Chondrocyte (in vitro differentiated cells): ENCODE measurements at places on chromosomes 2 and 18. TPM values are rescaled to one million over a fixed set of nuclear protein-coding genes. Genes with fewer than 3 reads are reported as not detected.

Gene HOXD11
- total RNA-seq, result not detected in 3 replicates

Gene HOXD8
- not detected in 3 replicates for total RNA-seq

Gene SULT1C2
- 0.27 to 0.29 TPM (median 0.28 TPM) in 3 replicates for total RNA-seq

Gene IL1A
- not detected in 3 replicates for total RNA-seq

Gene UPP2
- total RNA-seq, result 0.60 TPM in 1 of 3 replicates, not detected in the others

Gene DOCK10
- 14.3 to 22.9 TPM (median 18.5 TPM) in 3 replicates for total RNA-seq

Gene WDR7
- total RNA-seq, result 14.3 to 27.8 TPM (median 14.9 TPM) in 3 replicates

Gene CNDP1
- total RNA-seq, result 0.22 TPM in 1 of 3 replicates, not detected in the others

Gene NT5C1B
- not detected in 3 replicates for total RNA-seq

Gene MAP4K4
- 98.2 to 122 TPM (median 121 TPM) in 3 replicates for total RNA-seq

Gene RUFY4
- total RNA-seq, result not detected in 3 replicates

Gene GYPC
- 29.1 to 48.6 TPM (median 46.4 TPM) in 3 replicates for total RNA-seq

Gene PLCL1
- total RNA-seq, result 0.44 to 4.1 TPM (median 0.50 TPM) in 3 replicates

Gene TDRD15
- total RNA-seq, result 0.07 to 0.12 TPM (median 0.10 TPM) in 3 replicates

Gene ONECUT2
- total RNA-seq, result 0.05 to 0.08 TPM (median 0.05 TPM) in 3 replicates

GRCh38 chr2:68753318-68753717 is 18.7 kb downstream of the ARHGAP25 start:
- no peak for DNase-seq

GRCh38 chr2:43707255-43708015 is 31.2 kb upstream of the C1GALT1C1L start:
- DNase-seq, result no peak

DNA sequence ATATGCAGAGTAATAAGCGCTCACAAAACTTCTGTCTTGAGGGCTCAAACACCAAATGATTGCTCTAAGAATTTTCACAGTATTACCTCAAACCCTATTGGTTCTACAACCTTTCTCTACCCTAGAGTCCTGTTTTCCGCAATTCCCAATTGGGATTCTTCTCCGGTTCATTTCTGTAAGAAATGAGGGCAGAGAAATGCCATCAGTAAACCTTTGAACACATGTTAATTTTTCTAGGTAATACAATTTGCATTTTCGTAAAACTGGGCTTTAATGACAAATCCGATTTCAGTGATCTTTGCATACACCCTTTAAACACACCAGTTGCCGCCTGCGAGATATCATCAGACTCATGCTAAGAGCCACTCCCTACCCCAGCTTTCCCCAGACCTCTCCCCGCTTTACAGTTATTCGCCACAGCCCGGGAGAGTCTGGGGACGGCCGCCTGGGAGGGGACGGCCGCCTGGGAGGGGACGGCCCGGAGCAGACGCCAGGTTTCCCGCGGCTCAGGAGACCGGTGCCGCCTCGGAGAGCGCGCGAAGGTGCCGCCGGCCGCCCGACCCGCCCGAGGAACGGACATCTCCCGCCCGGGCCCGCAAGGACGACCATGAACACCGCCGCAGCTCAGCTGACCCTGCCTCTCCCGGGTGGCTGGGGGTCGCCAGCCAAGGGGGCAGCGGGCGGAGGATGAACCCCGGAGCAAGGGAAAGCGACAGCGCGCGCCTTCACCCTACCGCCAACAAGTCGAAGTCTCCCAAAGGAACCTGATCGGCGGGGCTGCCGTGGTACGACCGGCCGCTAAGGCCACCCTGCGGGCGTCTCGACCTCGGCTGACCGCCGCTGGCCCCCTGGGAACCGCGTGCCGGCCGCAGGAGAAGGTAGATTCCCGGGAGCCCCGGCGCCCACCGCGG is 463 bp downstream of the SMC6 start:
- peak; percentile 91 for DNase-seq

DNA sequence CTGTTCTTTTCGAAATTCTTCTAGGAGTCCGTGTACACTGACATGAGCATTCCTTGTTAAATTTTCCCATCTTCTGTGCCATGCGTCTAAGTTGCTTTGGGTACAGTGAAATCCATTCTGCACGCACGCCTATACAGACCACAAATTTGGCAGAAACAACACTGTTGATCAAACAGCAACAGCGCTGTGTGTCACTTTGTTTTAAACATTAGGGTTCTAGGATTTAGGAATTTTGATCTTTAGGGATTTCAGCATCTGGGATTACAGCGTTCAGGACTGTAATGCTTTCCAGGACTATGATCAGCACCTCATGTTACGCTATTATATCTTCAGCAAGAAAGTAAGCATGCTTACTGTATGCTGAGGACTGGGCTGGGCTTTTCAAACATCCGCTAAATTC is 47.1 kb upstream of the FHL2 start:
- no peak for DNase-seq

DNA sequence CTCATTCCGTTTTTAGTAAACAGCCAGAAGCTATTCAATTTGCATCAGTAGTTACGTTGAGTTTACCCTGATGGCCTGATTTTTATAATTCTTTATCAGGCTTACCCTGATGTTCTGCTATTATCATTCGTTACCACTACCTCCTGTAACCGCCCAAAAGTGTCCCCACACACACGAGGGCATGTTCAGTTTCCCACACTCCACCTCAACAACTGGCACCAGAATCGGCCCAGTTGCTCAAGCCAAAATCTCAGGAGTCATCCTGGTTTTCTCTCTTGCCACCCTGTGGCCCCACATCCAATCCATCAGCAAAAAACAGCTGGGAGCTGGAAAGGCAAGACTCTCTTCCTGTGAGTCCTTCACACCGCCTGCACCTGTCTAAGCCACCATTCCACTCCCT is 102.9 kb upstream of the RAB6C start:
- DNase-seq, result no peak

DNA sequence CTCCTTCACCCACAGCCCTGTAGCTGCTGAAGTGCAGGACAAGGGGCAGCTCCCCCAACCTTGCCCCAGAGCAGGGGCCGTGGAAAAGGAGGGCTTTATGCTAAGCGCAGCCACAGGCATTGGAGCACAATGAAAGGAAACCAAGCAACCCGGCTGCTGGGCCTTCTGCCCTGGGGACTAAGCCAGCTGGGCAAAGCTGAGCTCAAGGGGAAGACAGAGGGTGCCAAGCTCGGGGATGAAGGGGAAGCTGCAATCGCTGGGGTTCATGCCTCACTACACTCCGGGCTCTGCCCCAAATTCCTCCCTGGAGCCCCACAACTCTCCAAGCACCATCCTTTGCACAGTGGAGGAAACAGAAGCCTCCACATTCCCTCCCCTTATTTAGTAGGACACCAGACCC is 12.4 kb downstream of the SFXN5 start:
- no peak for DNase-seq

DNA sequence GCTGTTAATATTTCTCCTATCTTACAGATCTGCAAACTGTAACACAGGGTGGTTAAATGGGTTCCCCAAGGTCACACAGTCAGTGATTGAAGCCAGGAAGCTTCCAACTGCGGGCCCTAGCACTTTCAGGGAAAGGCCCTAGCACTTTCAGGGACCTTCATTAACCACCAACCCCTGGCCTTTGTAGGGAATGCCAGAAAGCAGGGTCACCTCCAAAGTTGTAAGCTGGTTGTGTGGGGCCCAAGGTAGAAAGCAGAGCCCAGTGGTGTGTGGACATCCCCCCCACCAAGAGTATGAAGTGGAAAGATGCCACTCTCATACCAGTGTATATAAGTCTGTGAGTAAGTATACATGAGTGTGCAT is 4.4 kb downstream of the DLX2 start:
- no peak for DNase-seq

DNA sequence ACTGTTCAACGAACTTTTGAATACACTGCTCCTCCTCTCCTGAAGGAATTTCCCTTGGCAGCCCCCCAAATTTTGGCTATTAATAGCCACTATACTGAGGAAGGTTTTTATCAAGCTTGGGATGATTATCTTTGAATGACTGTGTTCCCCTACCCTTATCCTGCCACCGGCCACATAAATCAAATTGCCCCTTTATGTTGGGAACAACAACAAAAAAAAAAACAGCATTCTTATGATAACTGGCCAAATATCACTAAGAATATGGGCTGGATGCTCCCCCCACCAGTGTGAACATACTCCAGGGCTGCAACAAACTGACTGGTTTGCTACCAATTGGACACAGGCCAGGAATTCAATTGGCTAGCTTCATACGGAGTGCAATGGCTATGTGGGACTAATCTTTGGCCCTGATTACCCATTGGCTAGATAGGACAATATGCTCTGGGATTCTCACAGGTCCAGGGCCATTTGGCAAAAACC is 20.6 kb downstream of the DUSP11 start:
- no peak for DNase-seq

DNA sequence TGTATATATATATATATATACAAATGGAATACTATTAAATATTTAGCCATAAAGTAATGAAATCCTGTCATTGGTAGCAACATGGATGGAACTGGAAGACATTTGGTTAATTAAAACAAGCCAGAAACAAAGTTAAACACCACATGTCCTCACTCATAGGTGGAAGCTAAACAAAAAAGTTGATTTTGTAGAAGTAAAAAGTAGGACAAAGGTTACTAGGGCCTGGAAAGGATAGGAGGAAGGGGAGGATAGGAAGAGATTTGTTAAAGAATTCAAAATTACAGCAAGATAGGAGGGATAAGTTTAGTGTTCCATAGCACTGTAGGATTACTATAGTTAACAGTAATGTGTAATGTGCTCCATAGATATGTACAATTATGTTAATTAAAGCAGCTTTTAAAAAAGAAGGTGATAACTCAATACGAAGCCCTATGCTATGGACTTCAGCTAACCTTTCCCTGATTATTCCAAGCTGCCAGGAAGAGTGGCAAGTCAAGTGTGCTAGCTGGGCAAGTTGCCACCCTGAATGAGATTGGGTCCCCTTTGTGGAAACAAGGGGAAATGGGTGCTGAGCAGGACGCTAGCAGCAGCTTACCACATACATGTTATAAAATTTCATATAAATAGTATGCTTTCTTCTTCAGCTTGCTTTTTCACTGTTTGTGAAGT is 12.3 kb downstream of the MERTK start:
- no peak for DNase-seq

GRCh38 chr2:216799873-216800431 is 59.9 kb downstream of the TNP1 start:
- no peak for DNase-seq

- DNase-seq, result no peak
Observed at GRCh38 chr18:23498877-23499276, 4.4 kb upstream of the RMC1 start.

GRCh38 chr2:228771774-228772173 is 499.3 kb downstream of the PID1 start:
- no peak for DNase-seq

GRCh38 chr18:49753643-49754042 is 59.7 kb downstream of the ACAA2 start:
- DNase-seq, result no peak

- no peak for DNase-seq
Observed at GRCh38 chr2:151483546-151483945, 73.8 kb downstream of the RIF1 start.

- DNase-seq, result no peak
Observed at GRCh38 chr2:61196671-61197070, 34.7 kb downstream of the C2orf74 start.

GRCh38 chr18:48959551-48959920 is 8.8 kb upstream of the SMAD7 start:
- no peak for DNase-seq

DNA sequence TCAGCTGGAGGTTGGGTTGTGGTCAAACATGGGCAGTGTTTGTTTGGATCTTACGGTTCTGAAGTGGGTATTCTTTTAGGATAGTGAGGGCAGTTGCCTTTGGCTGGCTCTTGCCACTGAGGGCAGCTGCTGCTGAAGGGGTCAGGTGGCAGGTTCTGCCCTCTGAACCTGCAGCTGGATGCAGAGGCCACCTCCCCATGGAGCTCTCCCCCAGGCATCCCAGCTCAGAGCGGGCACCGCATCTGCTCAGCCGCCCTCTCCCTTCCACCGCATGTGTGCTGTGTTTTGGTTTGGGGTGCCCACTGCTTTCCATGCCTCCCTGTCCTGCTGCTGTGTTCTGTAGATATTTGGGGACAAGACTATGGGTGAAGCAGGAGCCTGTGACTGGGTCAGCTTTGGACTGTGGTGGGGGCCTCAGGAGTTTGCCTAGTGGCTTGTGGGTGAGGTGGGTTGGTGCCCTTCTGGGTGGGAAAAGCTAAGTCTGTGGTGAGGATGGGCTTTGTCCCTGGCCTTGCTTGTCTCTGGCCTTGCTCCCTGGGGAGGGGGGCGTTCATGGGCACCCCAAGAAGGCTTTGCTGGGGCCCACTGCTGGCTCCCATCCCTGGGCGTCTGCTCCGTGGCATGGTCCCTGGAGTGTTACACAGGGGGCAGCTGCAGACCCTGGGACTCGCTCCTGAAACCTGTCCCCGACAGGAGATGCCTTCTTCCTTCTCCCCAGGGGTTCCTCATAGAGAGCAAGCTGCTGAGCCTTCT is 28.5 kb downstream of the OTOF start:
- DNase-seq, result no peak

- no peak for DNase-seq
Observed at GRCh38 chr2:208906330-208906729, 499.7 kb downstream of the PTH2R start.
